ENCODE measurements at places on chromosomes 13 and 19. TPM values are rescaled to one million over a fixed set of nuclear protein-coding genes. Genes with fewer than 3 reads are reported as not detected.

Gene ZNF793
- total RNA-seq = 29.7 TPM

Gene ZNF560
- total RNA-seq = not detected

Gene CYP4F2
- total RNA-seq = not detected

Gene FCAR
- total RNA-seq = not detected

Gene NACC1
- 76.4 TPM for total RNA-seq

Gene NFIX
- total RNA-seq = 55.5 TPM

Gene OR2Z1
- total RNA-seq = not detected

Gene PRR22
- total RNA-seq = 6.0 TPM

Gene SBSN
- 0.47 TPM for total RNA-seq

Gene NUFIP1
- total RNA-seq = 9.9 TPM

Gene PAF1
- total RNA-seq = 42.9 TPM

Gene CPT1C
- 62.5 TPM for total RNA-seq

Gene MATK
- total RNA-seq = 3.7 TPM

Gene CEACAM4
- not detected for total RNA-seq

Gene GAPDHS
- not detected for total RNA-seq

Gene GFY
- not detected for total RNA-seq

Gene CEBPG
- total RNA-seq = 19.5 TPM

Gene TMTC4
- total RNA-seq = 40.9 TPM

Gene NKPD1
- total RNA-seq = 0.54 TPM

Gene ZNF790
- total RNA-seq = 12.4 TPM

Gene CTXN1
- 53.6 TPM for total RNA-seq

Gene CACNG8
- 2.1 TPM for total RNA-seq

Data from mesothelial cell of epicardium (in vitro differentiated cells).